ENCODE measurements at places on chromosomes 5 and 9.

GRCh38 chr5:126433701-126434100 lies 10.5 kb downstream of the GRAMD2B start:
- no peak for DNase-seq

DNA sequence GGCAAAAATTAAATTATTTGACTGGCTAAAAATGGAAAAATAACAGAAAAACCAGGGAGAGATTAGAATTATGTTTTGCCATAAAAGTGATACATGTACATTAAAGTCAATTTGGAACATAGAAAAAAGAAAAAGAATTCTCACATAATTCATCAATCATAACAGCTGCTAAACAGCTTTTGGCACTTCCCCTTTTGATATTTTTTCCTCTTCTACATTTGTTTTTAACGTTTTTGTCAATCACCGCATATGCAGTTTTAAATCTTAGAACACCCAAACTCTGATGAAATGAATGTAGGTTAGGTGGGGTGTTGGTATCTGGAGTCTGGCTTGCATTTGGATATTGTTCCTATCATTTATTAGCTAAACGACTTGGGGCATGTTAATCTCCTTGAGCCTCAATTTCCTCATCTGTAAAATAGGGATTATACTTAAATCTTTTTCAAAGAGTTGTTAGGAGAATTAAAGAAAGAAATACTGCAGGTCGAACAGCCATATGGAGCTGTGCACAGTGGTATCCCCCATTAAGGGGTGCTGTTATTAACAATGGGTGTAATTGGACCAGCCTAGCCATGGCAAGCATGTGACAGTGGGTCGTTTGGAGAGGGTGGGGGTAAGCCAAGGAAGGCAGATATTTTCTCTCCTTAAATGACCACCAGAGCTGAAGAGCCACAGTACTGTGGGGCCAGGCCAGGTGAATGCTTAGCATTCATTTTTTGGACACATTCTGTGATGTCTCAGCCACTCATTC lies 22.6 kb downstream of the NPR3 start:
- no peak for DNase-seq

- DNase-seq, result no peak
Observed at GRCh38 chr9:25702536-25702935, 24.3 kb upstream of the TUSC1 start.

- DNase-seq, result no peak
Observed at GRCh38 chr9:119074017-119074416, 295.2 kb downstream of the BRINP1 start.

DNA sequence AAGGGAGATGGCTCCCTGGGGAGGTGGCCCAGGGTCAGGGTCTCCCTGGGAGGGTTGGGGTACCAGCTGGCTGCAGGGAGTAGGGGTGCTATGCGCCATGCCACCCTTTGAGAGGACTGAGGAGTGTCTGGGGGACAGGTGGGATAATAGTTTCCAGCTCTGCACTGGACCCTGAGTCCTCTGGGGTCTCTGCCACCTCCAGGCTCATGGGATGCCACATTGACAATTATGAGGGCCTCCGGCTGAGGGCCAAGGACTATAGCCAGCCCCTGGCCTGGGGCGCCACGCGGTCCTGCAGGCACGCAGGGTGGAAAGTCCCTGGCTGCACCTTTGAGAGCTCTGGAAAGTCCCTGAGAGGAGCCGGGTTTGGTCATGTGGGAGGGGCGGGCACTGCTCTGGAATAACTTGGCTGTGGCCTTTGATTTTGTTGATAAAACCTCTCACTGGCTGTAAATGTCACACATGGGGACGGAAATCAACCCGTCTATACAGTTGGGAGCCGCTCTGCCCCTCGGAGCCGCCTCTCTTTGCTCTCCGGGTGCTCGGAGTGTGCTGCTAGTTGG lies 16.0 kb downstream of the TRAF2 start:
- no peak for DNase-seq

GRCh38 chr5:77955577-77955976 lies 179.4 kb upstream of the TBCA start:
- DNase-seq, result no peak

GRCh38 chr5:178612299-178612698 lies 14.6 kb downstream of the CLK4 start:
- DNase-seq, result no peak

- no peak for DNase-seq
Observed at GRCh38 chr5:169970339-169970738, 10.0 kb downstream of the INSYN2B start.

DNA sequence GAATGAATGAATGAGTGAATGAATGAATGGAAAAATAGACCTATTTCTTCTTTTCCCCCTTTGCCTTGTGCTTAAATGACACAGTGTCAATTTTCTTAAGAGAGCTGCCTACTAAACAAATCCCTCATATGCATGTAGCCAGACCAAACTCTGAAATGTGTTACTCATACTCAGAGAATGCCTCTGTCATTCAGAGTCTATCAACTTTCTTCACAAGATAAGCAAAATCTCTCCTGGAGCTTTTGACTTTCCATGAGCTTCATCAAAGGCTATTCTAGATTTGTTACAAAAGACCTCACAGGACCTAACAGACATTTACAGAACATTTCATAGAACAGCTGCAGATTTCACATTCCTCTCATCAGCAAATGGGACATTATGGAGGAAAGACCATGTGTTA lies 275.7 kb upstream of the MSX2 start:
- DNase-seq, result no peak

DNA sequence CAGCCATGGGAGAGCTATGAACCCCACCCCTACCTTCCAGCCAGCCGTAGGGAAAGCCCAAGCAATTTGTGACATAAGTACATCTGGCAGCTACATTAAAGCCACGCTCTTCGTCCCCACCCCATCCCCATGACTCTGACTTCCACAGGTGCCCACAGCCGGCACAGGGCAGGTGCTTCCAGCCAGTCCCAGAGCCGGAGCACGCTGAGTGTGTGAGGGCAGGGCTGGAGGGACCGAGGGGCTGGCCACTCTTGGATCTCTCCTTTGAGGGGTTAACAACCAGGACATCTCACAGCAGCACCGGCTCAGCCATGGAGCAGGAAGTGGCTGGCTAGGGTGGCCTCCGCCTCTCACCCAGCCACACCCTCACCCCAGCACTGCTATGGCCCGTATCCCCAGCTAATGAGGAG lies 2.4 kb upstream of the FAM78A start:
- no peak for DNase-seq

DNA sequence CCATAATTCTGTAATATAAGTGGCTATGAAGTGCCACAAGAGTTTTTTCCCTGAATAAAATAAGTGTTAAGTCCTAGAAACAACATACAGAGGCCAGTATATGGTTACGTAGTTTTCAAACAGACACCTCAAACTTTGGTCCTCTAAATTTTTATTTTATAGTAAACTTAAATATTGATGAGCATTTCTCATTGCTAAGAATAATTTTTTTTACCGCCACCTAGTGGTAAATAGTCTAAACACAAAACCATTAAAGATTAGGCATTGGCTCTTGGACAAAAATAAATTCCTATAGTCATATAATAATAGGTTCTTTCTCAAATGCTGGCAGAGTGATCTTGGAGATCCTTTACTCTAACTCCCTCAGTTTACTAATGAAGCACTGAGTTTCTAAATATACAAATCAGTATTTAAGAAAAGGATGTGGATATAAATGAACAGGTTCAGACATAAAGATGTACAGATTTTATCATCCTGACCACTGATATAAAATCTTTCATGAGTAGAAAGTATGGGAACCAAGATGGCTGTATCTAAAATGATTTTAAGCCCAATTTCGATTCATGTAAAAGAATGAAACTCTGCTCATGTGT lies 136.2 kb downstream of the FANCC start:
- peak; percentile 14 for DNase-seq

DNA sequence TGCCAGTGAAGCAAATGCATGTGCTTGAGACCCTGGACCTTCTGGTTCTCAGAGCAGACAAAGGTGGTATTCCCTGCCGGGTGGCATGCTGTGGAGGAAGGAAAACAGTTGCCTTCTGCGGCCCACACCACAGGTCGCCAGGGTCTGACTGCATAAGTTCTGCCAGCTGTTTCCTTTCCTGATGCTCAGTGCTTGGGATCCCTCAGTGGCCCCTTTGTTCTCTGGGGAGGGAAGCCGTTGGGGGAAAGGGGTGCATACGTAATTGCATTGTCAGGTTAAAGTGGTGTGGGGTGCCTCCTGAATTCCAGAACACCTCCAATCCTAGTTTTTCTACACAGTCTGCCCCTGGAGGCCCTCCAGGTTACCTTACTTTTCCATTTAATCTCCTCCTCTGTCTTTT lies 43.1 kb upstream of the SLC2A8 start:
- no peak for DNase-seq

DNA sequence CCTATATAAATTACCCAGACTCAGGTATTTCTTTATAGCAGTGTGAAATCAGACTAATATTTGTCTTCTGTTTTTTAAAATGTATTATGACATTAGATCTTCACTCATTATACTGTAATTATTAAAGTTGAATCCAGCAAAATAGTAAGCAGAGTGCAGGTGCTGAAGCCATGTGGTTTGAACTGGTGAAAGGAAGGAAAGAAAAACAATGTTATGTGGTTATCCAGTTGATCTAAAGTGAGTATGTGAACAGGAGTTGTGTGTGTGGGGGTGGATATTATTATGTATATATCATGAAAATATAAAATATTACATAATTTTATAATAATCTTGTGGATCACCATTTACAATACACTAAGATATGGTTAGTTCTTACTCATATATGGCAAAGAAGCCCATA lies 593.7 kb downstream of the SEMA5A start:
- no peak for DNase-seq
